Activated CD4-positive, alpha-beta T cell treated with anti-CD3 and anti-CD28 coated beads for 1 hour (primary cell): ENCODE measurements at places on chromosomes 11 and 22.

DNA sequence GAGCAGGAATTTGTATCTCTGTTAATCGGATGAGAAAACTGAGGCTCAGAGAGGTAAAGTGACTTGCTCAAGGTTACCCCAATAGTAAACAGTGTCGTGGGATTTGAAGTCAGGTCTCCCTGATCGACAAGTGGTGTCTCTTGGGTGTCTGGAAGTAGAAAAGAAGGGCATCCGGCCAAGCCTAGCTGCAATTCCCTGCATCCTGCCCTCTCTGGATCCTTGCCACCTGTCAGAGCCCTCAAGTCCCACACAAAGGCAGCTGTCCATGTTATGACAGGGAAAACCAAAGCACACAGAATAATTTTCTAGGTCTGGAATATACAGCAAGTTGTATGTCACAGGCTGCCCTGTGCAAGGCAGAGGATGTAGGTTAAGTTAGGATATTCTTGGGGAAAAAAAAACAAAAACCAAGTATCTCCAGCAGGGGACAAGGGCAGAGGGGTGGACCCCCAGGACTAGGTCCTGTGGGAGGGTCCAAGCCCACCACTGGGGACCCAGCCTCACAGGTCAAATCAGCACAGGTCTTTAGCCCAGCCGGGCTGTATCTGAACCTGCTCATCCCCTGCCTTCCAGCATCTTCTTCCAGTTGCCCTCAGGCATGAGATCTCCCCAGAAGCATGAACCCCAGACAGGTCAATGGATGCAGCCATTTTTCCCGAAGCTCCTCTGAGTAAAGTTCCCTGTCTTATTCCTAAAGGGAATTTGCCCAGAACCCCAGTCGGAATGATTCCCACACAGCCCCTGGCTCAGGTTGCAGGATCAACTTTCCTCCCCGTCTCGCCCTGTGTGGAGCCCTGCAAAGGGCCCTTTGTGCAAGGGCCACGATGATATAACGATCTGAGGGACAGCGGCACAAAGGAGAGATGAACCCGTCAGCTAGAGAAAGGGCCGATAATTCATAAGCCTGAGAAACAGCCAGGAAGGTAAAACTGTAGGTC lies 15.0 kb downstream of the USH1C start:
- DNase-seq = no peak

DNA sequence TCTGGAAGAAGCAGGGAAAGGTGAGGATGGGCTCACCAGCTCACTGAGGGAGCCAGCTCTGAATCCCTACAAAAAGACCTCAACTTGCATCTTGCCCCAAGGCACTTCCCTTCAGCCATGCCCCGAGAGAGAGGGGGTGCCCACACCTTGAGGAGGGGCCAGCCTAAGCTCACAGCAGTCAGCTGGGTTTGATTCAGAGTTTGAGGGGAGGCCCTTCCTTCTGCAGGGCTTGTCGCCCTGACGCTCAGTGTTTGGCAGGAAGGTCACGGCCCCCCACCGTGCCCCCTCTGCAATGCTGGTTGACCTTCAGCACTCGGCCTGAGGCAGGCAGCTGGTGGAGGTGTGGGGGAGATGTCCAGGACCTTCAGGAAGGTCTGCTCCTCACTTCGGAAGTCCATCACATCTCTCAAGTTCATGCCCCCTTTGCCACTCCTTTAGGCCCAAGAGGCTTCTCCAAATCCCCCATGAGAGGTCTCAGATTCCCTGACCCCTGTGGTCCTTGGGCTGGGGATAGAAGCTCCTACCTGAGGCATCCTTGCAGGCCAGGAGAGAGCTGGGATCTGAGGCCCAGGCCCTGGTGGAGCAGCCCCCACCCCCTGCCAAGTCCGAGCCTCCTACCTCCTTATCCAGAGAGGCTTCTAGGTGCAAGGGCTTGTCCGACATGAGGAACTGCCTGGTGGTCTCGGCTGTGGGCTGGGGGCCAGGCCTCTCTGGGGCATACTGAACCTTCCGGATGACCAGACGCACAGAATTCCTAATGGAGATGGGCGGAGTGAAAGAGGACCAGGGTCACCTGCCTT lies 37.6 kb downstream of the TPBGL start:
- DNase-seq = no peak

GRCh38 chr11:35138943-35139721 lies at the start of gene CD44:
Gene CD44 (plus strand): TSS chr11:35139171. CDS start chr11:35139304, 133 bp downstream.
- peak; percentile 77 for DNase-seq

DNA sequence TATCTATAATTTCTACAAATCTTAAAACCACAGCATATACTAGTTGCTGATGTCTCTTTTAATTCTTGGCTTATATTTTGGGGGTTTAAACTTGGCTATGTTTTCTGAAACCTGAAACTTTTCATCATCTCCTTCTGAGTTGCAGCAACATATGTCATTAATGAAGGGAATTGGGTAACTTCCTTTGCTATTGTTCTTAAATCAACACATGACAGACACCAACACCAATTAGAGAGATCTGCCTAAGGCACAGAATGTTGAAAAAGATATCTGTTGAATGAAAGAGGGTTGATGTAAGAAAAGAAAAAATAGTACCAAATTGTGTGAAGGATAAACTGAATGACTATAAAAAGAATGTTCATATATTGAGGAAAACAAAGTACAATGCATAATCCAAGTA lies 10.3 kb upstream of the GAS2 start:
- DNase-seq = no peak

DNA sequence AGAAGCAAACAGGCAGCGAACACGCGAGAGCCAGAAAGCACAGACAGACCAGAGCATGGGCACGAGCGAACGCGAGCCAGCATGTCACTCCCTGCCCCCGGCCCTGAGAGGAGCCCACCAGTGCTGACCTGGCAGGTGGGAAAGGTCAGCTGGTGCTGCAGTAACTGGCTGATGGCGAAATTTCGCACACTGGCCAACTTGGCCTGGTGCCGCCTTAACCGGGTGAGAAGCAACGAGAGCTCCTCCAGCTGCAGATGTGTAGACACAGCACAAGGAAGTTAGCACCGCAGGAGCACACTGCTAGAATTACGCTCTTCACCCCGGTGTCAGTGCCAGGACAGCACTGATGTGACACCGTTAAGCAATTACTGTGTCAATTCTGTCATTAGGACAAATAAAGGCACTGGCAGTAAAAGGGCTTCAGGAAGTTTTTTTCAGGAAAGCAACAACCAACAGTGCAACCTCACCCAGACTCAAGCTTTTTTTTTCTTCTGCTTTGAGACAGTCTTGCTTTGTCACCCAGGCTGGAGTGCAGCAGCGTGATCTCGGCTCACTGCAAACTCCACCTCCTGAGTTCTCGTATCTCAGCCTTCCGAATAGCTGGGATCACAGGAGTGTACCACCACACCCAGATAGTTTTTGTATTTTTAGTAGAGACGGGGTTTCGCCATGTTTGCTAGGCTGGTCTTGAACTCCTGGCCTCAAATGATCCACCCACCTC lies 76.8 kb downstream of the C11orf58 start:
- DNase-seq = no peak

- no peak for DNase-seq
These were observed 100.6 kb downstream of the CSNK2A3 start for GRCh38 chr11:11252403-11252802.

DNA sequence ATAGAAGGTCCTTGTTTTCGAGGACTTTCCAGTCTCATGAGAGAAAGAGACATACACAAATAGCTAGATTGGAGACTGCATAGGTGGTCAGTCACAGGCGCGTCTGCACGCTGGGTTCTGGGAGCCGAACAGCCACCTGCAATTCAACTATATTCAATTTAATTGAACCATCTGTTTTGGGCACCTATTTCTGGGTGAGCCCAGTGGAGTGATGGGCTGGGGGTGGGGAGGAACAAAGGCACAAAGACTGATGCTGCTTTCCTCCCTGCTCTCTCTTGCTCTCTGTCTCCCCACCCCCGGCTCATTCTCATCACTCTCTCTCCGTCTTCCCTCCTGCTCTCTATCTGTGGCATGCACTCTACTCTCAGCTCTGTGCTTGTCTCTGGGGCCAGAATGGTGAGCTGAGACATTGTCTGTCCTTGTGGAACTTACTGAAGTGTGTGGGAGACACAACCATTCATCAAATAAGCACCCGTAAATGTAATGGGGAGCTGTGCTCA lies 48.1 kb upstream of the B3GAT1 start:
- no peak for DNase-seq

DNA sequence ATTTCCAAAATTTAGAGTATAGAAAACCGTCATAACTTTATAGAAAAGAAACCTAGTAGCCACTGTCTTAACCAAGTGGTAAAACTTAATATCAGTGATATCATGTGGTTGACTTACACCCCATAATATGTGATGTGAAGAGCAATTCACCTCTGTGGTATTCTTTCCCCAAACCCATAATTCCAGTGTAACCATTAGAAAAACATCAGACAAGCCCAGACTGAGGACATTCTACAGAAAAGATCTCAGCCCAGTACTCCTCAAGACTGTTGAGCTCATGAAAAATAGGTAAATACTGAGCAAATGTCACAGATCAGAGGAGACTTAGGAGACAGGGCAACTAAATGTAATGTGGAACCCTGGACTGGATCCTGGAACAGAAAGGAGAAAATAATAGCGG lies 134.6 kb downstream of the PGR start:
- DNase-seq = no peak

GRCh38 chr11:102933627-102934026 lies 21.9 kb downstream of the MMP13 start:
- no peak for DNase-seq

GRCh38 chr11:94326947-94327346 lies 22.6 kb downstream of the IZUMO1R start:
- DNase-seq = no peak

DNA sequence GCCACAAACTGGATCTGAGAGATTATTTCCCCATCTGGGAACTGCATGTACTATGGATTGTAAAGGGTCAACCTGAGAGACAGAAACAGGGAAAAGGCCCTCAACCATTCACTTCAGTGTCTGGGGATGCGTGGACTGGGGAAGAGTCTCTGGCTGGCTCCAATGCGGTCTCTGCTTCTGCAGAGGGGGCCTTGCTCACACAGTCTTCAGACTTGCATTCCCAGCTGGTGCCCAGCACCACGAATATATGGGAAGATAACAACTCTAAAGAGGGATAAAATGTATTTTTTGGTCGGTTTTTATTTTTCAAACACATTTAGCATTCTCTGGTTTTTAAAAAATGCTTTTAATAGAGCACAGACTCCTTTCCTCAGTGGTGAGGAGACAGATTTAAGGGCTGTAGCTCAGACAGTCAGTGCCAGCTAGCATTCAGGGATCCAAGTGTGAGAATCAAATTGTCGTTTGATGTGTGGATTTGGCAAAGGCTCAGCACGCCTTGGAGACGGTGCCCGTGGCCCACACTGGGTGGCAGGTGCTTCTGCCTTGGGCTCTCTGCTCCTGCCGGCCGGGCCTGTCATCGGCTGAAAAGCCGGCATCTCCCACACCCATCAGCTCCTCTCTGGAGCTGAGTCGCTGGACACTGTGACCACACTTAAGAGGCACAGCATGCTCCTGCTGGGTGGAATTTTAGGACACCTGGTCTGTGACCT lies 8.0 kb upstream of the EFCAB6 start:
- no peak for DNase-seq
